ENCODE measurements at places on chromosomes 16 and 17.
A peak's percentile ranks its signal among the peaks of the same experiment; 100 is the strongest.

GRCh38 chr16:85592700-85593493, 20.2 kb upstream of the GSE1 start:
- no peak for DNase-seq

GRCh38 chr17:77327181-77327565, 186.4 kb downstream of the SEC14L1 start:
- DNase-seq = no peak

- DNase-seq = no peak
These were observed 24.5 kb upstream of the HYDIN start for GRCh38 chr16:71254832-71255525.

DNA sequence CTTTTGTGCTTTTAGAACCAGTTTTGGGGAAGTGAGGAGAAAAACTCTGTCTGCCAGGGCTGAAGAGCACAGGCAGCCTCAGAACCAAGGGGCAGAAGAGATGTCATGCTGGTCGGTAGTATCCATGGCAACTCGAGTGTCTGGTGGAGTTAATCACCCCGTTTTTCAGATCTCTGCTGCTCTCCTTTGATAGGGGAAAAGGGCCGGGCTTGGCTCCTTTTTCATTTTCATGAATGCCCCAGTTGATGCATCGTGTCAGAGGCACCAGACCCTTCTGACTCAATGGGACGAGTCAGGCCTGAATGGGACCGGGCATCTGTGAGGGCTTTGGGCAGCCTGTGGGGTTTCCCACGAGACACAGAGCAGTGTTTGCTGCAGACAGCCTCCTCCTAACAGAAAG, 304.6 kb downstream of the ABCC12 start:
- DNase-seq = no peak

DNA sequence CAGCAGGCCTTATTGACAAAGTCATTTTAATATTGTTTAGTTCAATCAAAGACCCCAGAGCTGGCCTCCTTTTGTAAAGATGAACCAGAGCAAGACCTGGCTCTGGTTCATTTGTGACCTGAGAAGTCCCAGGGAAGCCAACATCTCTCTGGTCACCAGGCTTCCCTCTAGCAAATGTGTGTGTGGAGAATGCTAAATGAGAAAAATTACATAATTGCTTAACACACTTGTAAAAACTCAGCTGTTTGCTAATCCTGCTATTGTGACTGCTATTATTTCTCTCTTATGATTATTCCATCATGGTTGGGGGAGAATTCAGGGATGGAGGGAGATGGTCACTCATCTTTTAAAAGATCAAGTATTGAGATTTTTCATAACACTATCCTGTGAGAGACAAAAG, 94.3 kb upstream of the CLEC3A start:
- no peak for DNase-seq

DNA sequence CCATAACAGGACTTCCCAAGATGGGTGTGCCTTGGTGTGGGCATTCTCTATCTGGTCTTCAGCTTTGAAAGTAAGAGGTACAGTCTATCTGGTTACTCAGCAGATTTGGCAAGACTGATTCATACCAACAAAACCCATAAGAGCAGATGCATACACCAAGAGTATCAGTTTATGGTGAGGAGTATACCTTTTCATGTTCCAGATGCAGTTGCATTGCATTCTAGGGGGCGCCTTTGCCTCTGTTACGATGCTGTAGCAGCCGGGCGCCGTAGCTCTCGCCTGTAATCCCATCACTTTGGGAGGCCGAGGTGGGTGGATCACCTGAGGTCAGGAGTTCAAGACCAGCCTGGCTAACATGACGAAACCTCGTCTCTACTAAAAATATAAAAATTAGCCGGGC, 31.1 kb upstream of the CARMIL2 start:
- DNase-seq = no peak

DNA sequence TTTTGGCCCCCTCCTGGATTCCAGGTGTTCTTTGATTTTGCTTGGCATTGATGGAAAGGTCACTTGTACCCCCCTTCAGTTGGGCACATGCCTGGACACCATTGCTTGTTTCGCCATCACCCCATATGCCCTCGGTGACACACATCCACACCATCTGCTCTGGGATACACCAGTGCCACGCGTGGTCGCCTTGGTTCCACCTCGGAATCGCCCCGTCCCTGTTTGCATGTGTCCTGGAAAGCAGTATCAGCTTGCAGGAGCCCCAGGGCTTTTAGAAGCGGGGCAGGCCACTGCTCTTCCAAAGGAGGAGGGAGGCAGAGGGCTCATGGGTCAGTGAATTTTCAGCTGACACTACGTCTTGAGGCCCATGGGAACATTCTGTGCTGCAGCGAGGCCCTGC, 607.9 kb downstream of the KCNJ18 start:
- DNase-seq = no peak

DNA sequence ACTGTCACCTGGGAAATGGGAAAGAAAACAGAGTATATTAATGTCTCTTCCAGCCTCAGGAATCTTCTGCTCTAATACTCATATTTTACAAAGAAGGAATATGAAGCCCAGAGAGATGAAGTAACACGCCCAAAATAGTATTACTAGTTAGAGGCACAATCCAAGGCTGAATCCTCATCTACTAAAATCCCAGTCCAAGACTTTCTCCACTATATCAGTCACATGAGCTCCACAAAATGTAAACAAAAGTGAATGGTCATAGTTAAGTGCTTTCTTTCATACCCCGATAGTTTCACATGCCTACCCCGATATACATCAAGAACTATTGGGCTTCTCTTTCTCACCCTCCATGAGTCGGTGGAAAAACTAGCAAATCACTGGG, 965 bp downstream of the INTS2 start:
- DNase-seq = no peak

DNA sequence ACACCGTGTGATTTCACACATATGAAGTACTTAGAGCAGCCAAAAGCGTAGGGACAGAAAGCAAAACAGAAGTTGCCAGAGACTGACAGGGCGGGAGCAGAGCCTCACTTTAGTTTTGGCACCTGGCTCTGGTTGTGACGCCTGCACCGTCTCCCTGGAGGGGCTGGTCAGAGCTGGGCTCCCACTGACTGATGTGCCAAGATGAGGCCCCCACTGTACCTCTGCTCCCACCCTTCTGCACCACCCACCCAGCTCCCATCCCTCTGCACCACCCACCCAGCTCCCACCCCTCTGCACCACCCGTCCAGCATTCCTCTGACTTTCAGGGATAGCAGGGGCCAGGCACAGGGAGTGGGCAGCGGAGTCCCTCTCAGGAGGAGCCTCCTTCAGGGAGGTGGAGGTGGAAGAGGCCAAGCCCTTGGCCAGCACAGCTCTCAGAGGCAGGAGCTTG, 3.2 kb upstream of the PRSS21 start:
- DNase-seq = no peak

DNA sequence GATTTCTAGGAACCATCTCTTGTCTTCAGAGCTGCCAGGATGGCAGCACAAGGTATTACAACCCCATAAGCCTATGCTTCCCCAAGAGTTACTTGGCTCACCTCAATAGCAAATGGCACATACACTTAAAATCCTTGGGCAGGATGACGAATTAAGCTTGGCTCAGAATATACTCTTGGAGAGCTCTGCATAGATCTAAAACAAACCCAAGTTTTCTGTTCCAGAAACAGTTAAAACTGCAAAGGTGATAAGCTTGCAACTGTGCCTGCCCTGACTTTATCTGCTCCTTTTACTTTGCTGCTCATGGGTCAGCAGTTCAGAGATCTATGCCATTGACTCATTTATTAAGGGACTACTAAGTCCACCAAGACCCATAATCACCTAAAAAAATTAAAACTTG, 26.1 kb downstream of the XPO6 start:
- no peak for DNase-seq

- DNase-seq = no peak
These were observed 21.0 kb downstream of the SNN start for GRCh38 chr16:11689031-11689840.

- DNase-seq = no peak
These were observed 42.5 kb downstream of the AKAP10 start for GRCh38 chr17:19935169-19935568.

GRCh38 chr17:68981288-68981687, 26.1 kb upstream of the ABCA8 start:
- DNase-seq = no peak

DNA sequence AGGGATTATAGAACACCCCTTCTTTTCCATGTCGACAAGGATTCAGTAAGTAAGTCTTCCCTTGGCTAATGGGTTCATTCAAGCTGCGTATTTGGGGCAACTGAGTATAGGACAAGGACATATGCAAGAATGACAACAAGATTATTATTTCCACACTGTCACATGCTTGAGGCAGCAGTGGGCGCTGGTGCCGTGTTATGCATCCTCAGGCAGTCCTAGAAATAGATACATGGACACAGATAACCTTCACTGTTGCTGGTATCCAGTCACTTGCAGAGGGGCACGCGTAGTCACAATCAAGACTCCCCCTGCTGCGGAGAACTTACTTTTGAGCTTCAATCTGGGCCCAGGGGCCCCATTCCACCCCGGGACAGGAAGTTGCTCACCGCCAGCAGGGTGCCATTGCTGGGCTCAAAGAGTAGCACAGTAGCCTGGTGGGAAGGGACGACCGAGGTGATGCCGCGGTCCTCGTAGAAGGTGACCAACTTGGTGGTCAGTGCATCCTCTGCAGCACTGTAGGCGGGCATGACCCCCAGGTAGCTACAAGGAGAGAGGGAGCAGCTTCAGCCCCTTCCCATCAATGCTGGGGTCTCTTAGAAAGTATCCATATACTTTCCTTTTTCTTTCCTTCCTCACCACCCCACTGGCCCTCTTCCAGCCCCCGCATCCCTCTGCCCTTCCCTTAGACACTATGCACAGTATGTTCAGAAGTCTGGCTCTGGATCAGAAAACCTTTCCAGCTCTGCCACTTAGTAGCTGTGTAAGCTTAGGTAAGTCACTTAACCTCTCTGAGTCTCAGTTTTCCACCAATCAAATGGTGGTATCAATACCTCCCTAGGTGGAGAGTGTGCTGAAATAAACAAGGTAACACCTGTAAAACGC, 804 bp downstream of the CRYM start:
- DNase-seq = no peak

DNA sequence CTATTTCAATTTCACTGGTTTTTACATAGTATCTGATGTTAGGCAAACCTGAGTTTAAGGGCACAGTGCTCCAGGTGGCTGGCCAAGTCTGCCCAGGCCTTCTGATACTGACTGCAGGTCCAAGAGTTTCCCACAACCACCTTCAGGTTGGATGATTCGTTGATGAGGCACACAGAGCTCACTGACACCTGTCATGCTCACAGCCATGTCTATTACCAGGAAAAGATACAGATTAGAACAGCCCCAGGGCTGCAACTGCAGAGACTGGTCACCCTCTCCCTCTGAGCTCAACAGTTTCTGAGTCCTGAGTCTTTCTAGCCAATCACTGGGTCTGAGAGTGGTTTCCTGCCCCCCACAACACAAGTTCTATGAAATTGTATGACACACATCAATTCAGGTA, 37.2 kb downstream of the MEAK7 start:
- DNase-seq = no peak

GRCh38 chr16:14497245-14498082, 132.6 kb downstream of the PARN start:
- no peak for DNase-seq

- no peak for DNase-seq
These were observed 8.2 kb downstream of the AMFR start for GRCh38 chr16:56417138-56417537.

GRCh38 chr17:27345141-27345904, 51.4 kb downstream of the WSB1 start:
- peak; percentile 80 for DNase-seq

GRCh38 chr17:81870131-81870980, 781 bp downstream of the ARHGDIA start:
- DNase-seq = peak; percentile 39

DNA sequence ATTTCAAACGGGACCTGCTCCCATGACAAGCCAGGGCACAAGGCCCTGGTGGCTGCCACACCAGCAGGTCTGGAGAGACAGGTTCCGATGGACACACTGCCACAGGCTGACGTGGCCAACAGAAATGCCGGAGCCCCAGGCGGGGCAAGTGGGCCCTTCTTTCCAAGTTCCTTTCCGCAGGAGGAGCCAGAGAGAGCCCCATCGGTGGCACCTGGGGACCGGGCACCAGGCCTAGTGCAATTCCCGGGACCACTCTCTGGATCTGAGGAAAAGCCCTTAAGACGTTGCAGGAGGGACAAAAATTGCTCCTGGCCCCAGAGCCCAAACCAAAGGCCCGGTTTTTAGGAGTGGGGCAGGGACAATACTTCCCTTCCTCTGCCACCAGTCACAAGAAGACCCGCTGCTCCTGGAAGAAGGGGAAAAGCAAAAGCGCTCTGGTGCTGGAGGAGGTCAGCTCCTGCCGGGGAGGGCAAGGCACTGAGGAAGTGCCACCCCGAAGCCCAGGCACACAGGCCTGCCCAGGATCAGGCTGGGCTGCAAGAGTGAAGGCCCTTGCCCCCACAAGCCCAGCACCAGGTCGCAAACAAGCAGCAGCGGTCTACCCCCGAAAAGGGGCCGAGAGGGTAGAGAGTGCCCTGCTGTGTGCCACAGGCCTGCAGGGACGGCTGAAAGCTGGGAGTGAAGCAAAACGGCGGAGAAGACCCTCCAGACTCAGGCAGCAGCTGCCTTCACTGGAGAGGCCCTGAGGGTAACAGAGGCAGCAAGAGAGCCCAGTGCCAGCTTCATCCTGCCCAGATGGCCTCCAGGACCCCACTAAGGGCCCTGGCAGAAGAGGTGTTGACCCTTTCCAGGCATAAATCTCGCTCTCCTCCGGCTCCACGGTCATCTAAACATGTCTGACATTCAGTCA, 29.1 kb downstream of the MAP1LC3B start:
- DNase-seq = no peak

GRCh38 chr16:70753228-70753627, 47.7 kb downstream of the VAC14 start:
- DNase-seq = no peak

GRCh38 chr17:45437465-45438283, 5.0 kb upstream of the ARHGAP27 start:
- no peak for DNase-seq
